ENCODE measurements at places on chromosomes 4 and X.

DNA sequence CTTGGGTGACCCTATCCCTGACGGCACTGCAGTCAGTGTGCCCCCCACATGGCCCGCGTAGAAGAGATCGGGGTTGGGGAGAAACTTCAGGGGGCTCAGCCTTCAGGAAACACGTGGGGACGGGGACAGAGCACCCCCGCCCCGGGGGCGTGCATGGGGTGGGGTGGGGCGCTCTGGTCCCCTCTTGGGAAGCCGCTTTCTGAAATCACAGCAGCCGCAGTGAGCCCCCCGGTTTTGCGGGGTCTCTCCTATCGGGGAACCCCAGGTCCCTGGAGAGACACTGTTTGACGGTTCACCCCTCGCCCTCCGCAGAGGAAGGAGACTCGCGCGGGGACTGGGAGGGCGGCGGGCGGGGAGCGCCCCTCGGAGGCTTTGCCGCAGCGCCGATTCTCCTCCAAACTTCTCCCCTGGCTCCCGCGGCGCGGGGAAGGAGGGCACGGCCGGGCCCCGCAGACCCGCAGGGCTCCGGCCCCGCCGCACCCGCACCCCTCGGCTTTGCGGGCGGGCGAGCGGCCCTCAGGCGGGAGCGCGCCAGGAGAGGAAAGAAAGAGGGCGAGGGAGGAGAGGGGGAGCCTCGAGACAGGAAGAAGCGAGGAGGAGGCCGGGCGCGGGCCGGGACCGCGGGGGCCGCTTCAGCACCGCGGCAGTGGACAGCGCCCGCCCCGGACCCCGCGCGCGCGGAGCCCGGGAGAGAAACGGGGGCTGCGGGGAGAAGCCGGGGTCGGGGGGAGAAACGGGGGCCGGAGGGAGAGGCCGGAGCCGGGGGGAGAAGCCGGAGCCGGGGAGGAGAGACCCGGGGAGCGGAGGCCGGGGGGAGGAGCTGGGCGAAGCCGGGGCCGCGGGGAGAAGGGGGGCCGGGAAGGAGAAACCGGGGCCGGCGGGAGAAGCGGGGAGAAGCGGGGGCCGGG is 612 bp downstream of the CPLX1 start:
- DNase-seq, result no peak

DNA sequence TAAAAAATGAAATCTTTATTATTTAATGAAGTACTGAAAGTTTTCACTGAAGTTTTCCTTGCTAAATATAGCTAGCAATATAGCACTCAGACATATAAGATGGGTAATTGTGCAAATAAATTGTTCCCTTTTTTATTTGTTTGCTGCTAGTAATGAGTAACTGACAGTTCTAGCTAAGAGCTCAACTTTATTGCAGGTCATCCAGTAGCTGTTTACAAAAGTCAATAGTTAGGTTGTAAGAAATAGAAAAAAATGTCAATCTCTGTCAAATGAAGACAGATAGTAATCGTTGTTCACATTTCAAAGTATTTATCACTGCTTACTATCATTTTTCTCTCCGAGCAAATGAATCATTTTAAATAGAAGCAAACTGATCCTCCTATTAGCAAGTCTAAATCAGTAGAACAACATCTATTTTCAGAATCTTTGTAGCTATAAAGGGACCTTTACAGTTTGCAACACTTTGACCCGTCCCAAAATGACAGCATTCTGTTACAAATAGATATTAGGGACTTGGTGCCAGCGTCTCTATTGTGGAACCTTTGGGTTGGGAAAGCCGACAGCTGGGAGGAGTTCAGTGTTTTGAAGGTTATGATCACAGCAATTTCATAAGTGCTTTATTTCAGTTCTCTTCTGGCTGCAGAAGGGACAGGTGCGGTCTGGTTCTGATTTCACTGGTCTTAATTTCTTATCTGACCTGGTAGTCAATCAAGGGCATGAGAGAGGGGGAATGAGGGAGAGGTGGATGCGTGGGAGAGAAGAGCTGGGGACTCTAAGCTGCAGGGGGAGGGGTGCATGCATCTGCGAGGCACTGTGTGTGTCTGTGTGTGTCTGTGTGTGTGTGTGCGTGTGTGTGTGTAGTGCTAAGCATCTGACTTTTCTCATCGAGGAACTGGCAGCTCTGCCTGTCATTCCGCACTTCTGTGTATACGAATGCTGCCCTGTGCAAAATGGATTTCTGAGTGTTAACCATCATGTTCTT is 227.9 kb upstream of the PITX2 start:
- no peak for DNase-seq

GRCh38 chrX:139691493-139691842 is 16.5 kb downstream of the MCF2 start:
- peak; percentile 3 for DNase-seq

GRCh38 chrX:370244-370962 is 16.3 kb downstream of the PPP2R3B start:
- no peak for DNase-seq

- no peak for DNase-seq
These were observed 81.7 kb upstream of the CHRDL1 start for GRCh38 chrX:110877326-110877725.

GRCh38 chr4:71746379-71746778 is 37.5 kb downstream of the GC start:
- no peak for DNase-seq

DNA sequence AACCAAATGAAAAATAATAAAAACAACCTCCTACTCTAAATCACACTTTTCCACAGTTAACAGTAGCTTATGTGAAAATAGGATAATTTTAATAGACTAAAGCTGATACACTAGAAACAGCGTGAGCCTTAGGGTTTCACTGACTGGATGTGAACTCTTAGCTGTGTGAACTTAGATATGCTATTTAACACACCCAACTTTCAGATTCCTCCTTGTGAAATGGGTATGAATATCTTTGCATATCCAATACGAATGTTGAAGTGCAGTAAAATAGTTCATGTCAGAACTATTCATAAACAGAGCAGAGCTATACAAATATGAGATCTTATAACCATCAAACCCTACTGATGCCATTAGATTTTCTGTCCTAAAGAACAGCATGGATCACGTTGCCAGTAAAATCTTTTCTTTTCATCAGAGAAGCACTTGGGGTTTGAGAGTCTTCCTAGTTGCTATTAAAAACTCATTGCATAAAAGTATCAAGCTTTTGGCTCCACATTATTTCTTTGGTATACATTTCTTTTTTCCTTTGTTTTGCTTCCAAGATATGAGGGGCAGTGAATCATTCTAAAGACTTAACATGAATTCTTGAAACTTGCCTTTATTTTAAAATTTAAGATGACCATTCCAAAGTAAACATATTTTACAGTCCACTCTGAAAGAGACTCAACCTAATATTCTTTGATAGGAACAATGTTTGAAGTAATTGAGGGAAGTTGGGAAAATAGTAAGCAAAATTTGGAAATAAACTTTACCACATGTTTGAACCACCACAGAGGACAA is 102.4 kb downstream of the CPE start:
- DNase-seq, result no peak

GRCh38 chr4:55291227-55291640 is 54.8 kb upstream of the SRD5A3 start:
- peak; percentile 6 for DNase-seq

- no peak for DNase-seq
These were observed 10.7 kb upstream of the PASD1 start for GRCh38 chrX:151552743-151553142.

DNA sequence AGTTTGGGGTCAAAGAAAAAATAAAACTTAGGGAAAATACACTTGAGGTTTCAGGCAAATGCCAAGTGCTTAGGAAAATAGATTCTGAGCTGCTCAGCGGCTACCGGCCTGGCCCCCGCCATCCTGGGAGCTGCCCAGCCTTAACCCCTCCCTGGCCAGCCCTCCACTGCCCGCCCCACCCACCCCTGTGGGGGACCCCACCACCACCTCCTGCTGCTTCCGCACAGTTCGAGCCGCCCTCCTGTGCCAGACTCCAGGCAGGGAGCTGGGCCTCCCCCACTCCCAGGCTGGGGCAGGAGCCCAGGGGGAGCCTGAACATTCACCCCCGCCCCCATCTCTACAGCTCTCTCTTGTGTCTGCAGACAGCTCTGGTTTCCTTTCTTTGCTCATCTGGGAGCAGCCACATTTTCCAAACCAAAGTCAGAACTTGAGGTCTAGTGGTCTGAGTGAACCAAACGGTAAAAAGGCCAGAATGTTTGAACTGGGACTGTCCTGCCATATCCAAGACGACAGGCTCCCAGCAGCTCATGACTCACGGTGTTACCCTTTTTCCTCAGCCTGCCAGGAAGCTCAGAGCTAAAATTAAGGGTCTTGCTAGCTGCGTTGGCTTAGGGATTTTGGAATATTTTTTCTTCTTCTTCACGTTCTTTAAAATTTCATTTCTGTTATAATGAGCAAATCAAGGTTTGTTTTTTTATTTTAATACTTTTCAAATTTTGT is 4.7 kb upstream of the FGFR3 start:
- DNase-seq, result no peak

DNA sequence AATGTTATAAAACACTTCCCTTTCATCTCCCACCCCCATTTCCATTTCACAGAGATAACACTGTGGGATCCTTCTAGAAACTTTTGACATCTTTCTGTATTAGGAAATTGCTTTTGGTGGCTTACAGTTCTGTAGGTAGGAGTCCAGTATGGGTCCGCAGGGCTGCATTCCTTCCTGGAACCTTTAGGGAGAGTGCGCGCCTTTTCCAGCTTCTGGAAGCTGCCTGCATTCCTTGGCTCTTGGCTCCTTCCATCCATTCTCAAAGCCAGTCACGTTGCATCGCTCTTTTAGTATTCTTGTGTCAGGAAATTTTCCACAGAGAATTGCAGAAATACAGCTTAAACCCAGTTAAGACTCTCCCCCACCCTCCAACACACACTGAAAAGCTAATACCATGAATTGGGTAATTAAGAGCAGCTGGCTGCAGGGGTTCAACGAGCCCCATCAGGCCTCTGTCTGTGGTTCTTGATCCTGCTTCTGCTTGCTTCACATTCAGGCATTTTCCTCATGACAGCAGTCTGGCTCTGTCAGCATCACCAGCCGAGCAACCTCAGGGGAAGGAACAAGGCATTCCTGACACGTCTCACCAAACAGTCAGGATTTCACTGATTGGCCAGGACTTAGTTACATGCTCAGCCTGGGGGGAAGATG is 48.8 kb downstream of the SEPTIN11 start:
- DNase-seq, result peak; percentile 92

DNA sequence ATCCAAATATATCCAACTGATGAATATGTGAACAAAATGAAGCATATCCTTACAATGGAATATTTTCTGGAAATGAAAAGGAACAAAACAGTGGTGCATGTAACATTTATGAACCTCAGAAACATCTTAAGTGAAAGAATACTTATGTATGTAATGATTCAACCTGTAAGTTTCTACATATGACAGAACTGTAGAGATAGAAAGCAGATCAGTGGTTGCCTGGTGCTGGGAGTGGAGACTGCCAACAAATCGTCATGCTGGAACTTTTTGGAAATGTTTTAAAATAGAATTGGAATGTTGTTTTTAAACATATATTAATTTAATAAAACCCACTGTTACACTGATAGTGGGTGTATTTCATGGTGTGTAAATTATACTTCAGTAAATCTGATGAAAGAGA is 667.5 kb downstream of the RAPGEF2 start:
- no peak for DNase-seq

GRCh38 chr4:25951390-25951952 is 37.5 kb downstream of the SMIM20 start:
- DNase-seq, result no peak

DNA sequence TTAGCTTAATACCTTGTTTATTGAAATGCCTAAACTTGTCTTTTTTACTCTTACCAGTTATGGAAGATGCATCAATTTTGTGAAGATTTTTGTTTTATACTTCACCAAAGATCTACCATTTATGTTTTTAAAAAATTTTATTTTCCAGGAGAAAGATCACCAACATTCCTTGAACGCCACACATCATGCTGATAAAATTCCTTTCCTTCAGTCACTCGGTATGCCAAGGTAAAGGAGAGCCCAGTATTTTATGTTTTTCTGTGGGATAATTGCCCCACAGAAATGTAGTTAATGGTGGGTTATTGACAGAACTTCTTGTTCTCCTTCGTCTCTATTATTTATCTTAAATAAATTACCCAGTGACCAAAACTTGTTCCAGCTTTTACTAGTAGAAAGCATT is 217.0 kb downstream of the GC start:
- no peak for DNase-seq

- DNase-seq, result no peak
These were observed 399.8 kb upstream of the MAD2L1 start for GRCh38 chr4:120466429-120466828.

GRCh38 chrX:46408553-46409407 is 136.4 kb downstream of the ZNF674 start:
- peak; percentile 62 for DNase-seq

DNA sequence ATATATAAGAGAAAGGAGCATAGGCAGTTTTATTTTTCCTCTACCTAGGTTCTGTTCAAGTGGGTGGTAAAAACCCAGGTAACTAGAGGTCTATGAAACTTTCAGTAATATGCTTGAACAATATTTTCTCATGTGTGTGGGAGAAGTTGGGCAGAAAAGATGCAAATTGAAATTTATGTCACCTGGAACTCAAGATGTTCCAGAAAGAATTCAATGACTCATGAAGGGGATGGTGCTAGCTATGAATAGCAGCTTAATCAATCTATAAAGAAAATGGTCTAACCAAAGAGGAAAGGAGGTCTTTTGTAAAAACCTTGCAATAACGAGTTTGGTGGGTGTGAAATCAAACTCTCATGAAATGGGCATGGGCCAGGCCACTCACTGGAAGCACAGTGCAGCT is 263.8 kb downstream of the INPP4B start:
- no peak for DNase-seq

- DNase-seq, result no peak
These were observed 44.0 kb upstream of the USP38 start for GRCh38 chr4:143140696-143141095.

DNA sequence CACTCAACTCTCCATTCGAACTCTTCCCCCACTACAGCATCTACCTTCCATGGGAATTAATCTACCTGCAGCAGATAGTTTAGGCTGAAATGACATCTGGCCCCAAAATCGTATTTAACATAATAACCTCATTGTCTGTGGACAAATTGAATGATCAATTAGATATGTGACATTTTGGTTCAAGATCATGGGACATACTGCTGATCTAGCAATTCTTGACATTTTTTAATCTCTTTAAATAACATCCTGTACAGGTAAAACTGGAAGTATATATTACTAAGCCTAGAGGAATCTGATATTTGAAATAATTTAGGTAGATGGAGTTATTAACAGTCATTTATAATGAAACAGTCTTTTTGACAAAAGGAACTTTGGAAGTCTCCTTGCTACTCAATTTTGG is 702.5 kb downstream of the NLGN4X start:
- no peak for DNase-seq

GRCh38 chr4:126238013-126238412 is 923.3 kb downstream of the FAT4 start:
- no peak for DNase-seq

- no peak for DNase-seq
These were observed 228.1 kb upstream of the PPARGC1A start for GRCh38 chr4:24117975-24118374.

- DNase-seq, result no peak
These were observed 8.2 kb downstream of the SLC25A4 start for GRCh38 chr4:185151296-185151695.

- no peak for DNase-seq
These were observed 1520.1 kb downstream of the PCDH18 start for GRCh38 chr4:136012220-136012619.

Measured in AG10803 (cell line).